DMS 273 treated with DMSO at 0.1 percent for 48 hours (cell line): ENCODE measurements at places on chromosomes 5 and 9.

DNA sequence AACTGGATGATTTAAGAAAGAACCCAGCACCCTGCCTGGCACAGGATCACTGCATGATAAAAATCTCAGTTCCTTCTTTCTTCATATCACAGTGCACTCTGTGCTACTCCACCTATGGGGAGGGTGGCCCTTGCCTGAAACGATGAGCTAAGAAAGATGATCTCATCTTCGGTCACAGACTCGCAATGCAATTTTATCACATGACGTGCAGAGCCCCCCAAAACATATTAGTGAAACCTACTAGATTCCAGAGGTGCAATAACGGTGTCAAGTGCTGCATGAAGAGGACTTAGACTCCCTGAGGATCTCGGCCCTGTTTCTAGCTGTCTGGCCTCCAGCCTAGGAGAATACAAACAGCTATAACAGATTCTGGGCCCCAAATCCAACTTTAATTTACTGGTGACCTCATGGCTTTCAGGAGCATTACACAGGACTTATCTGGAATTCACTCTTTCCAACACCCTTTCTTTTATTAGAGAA, 104.0 kb downstream of the EBF1 start:
- no peak for DNase-seq

GRCh38 chr9:29556746-29557145, 1983.5 kb upstream of the C9orf72 start:
- no peak for DNase-seq

DNA sequence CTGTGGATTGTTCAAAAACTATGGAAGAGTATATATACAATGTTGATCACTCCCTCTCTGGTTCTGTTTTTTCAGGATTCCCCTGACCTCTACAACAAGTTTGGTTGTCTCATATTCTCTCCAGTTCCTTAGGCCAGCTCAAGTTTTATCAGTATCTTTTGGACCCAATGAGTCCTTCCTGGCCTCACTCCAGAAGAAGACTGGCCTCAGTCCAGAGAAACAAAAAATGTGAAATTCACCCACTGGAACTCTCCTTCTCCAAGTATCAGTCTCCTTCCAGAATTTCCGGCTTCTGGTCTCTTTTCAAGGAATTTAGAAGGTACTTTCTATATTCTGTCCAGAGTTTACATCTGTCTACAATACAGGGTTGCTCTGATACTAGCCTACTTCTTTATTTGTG, 537.8 kb upstream of the FTMT start:
- DNase-seq = no peak

- DNase-seq = no peak
These were observed 120.9 kb downstream of the SSBP2 start for GRCh38 chr5:81629986-81630385.

DNA sequence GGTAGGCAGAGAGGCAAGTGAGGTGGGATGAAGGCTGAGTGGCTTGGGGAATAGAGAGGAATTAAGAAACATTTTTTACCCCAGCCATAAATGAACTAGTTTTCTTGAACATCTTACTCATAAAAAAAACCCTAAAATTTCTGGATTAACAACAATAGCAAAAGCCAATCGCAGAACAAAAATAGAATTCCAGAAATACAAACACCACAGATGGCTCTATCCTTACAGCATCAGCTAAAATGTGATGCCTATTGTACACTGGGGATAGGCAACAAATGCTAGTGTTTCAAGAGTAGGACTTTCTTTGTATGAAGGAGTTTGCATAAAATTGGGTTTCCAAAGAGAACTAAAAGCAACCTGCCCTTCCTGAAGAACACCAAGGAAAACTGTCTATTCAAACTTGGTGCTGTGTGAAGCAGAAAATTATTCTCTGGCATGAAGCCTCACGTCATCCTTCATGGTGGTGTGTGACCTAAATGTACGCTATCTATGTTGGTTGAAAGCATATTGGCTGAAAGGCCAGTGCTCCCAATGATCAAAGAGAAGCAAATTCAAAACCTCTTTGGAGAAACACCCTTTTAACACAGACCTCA, 82.9 kb downstream of the JAKMIP2 start:
- DNase-seq = no peak

DNA sequence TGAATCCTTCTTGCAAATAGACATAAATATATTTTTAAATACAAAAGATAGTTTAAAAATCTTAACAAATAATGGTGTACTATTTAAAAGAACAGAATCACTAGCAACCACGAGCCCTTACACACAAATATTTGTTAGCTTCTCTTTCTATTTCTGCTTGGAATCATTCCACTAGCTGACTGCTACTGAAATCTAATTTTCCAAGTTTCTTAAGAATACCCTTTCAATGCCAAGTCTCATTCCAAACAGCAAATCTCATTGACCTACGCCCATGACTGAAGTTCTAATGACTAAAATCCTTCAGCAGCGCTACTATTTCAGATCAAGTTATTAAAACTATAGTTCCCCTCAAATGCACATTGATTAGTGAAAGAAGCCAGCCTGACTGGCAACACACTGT, 13.2 kb upstream of the PPP1R2B start:
- DNase-seq = no peak

- DNase-seq = no peak
These were observed 353 bp downstream of the ACSL6 start for GRCh38 chr5:132010989-132011621.

- DNase-seq = peak; percentile 7
These were observed 646 bp downstream of the SWI5 start for GRCh38 chr9:128276574-128277270.

DNA sequence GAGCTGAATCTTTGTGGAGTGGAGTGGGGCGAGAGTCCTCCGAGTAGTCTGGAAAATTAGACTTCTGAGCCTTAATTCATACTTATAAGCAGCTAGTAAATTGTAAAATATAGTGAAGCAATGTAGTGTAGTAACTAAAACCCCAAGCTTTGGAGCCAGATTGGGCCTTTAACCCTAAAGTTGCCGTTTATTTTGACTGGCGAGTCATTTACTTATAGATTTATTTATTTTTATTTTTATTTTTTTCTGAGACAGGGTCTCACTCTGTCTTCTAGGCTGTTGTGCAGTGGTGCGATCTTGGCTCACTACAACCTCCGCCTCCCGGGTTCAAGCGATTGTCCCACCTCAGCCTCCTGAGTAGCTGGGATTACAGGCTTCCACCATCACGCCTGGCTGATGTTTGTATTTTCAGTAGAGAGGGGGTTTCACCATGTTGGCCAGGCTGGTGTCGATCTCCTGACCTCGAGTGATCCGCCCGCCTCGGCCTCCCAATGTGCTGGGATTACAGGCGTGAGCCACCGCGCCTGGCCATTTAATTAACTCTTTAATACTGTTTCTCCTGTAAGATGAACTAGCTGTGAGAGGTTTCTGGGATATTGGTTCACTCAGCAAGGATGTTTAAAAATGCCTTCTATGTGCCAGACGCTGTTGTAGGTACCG, 687 bp upstream of the RPS23 start:
- DNase-seq = no peak

DNA sequence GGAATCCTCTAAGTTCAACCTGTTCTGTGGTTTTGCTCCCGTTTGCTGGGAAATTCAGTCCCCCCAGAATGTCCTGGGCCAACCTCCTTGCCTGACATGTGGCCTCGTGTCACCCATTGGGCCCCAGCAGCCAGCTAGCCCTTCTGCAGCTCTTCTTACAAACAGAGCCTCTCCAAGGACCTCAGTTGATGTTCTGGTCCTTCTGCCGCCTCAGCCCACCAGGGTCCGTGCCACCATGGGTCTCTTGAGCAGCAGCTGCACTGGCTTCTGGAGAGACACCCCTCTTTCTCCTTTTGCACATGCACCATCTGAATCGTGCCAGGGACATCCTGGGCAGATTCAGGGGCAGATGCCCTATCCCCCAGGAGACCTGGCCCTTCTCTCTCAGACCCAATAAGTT, 85.0 kb downstream of the LMX1B start:
- no peak for DNase-seq

GRCh38 chr5:165617491-165617890, 2112.1 kb downstream of the MAT2B start:
- no peak for DNase-seq

- peak; percentile 43 for DNase-seq
These were observed 93.7 kb downstream of the PDE4D start for GRCh38 chr5:59799668-59800346.

- DNase-seq = no peak
These were observed 23.3 kb upstream of the ABLIM3 start for GRCh38 chr5:149117970-149118369.

- DNase-seq = no peak
These were observed 70.9 kb downstream of the SPRY4 start for GRCh38 chr5:142253938-142254337.

- DNase-seq = no peak
These were observed 2.7 kb downstream of the MLLT3 start for GRCh38 chr9:20619487-20620200.
